Renal cortex interstitium (tissue), 15 donors: ENCODE measurements at places on chromosomes 5 and 9.

DNA sequence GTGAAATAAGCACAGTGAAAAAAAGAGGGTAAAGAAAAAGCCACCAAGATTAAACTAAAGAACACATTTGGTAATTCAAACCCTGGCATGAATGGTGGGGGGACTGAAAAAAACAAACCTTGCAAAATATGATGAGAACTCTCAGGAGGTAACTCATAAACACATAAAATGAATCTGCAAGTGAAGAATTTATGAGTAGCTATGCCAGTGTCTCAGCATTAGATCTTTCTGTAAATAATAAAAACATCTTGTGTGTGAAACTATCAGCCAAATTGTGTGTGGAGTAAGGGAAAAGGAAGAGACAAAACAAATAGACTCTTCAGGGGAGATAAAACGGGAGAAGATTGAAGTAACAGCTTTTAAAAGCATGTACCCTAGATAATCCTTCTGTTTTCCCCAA lies 129.6 kb upstream of the SPEF2 start:
- no peak for DNase-seq

- DNase-seq: no peak
Measured at GRCh38 chr9:137365552-137366444, 57.2 kb downstream of the EXD3 start.

- no peak for DNase-seq
Measured at GRCh38 chr5:112397690-112398089, 21.4 kb downstream of the EPB41L4A start.

GRCh38 chr5:93929131-93929530 lies 187.7 kb upstream of the POU5F2 start:
- no peak for DNase-seq

DNA sequence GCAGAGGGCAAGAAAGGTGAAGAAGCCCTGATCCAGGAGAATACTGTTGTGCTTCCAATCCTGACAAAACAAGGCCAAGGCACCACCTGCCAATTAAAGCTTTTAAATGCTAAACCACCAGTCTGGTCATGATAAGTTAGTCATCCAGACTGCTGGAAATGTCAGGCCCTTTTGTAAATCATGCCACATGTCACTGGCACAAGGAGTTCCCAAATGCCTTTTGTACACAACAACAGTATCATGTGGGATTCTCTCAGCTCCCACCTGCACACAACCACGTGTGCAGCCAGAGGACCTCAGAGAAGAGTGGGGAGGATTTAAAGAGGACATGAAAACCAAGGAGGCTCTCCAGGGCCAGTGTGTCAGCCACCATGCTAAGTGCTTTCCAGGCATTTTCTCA lies 99.3 kb downstream of the CDK5RAP2 start:
- no peak for DNase-seq
